ENCODE measurements at places on chromosomes 5 and 9.

- no peak for DNase-seq
Measured at GRCh38 chr9:69633716-69634115, 38.5 kb downstream of the APBA1 start.

DNA sequence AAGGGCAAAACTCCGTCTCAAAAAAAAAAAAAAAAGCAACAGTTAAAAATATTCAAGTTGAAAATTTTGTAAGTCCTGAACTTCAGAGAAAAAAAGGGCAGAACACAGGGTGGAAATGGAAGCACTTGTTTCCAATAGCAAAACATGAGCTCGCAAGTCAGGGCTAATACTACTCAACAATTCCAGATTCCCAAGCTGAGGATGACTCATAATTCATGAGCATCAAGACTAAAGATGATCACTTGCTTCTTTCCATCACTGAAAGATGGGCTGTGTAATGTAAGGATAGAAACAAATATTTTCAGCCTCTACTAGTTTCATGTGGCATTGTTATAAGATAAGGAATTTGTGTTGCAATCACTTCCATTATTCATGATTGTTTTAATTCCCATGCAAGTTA lies 33.5 kb upstream of the FST start:
- DNase-seq, result no peak

GRCh38 chr9:82406456-82407085 lies 418.0 kb downstream of the SPATA31D1 start:
- no peak for DNase-seq

DNA sequence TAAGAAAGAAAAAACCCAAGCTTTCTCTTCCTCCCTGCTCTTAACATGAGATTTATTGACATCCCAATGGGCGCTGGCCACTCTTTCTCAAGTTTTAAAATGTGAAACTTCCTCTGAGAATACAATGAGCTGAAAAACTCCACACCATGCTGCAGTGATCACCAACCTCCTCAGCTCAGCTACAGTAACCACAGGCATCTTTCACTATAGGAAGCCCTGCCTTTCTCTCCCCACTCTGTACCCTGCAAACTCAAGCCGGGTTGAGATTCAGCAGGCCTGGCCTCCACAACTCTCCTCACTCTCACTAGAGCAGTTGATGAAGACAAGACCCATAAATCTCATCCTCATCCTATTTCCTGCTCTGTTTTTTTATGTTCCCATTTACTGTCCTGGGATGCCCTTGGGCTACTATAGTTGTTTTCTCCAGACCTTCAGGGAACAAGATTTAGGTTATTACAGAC lies 48.3 kb downstream of the SH3TC2 start:
- no peak for DNase-seq

- no peak for DNase-seq
Measured at GRCh38 chr9:92665836-92666235, 4.1 kb downstream of the IPPK start.

- DNase-seq, result no peak
Measured at GRCh38 chr5:65903581-65903980, 22.8 kb upstream of the ERBIN start.

Data from HAP-1 (cell line).